CD4-positive, alpha-beta T cell treated with Interleukin-17A for 4 hours (primary cell): ENCODE measurements at places on chromosomes 16 and 17.

DNA sequence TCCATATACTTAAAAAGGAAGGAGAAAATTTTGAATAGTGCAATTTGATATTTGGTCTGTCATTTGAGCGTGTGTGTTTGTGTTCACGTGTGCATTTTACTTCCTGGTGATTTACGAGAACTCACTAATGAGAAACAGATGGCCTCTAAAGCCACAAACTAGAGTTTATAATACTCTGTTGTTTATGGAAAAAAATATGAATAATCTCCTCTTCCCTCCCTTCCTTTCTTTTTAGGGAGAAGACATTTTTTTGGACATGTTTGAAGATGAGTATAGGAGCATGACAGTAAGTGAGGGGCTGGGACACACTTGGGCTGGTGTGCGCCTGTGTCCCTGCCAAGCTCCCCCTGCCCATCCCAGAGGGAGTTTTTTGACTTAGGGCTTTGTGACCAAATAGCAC is 102.7 kb downstream of the CLEC16A start:
- DNase-seq: no peak

GRCh38 chr16:2428051-2428783 is 1.0 kb upstream of the CCNF start:
- peak; percentile 27 for DNase-seq

DNA sequence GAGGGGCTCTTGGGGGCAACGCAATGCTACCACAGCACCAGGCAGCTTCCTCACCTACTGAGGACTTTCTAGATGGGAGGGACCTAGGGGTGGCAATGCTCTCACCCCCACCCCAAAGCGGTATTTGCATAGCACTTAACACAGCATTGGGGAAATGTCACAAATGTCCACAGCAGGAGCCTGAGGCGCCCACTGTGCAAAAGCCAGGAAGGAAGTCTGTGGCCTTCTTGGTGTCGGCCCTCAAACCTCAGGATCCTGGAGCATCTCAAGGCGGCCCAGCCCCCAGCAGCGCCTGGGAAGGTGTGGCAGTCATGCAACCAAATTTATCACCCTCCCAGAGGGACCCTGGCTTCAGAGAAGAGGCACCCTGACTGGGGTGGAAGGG is 45.3 kb downstream of the WNT3 start:
- DNase-seq: no peak

- no peak for DNase-seq
These were observed 92.8 kb downstream of the KATNIP start for GRCh38 chr16:27642756-27643155.

GRCh38 chr17:7004398-7005253 is 7.8 kb upstream of the RNASEK start:
- DNase-seq: peak; percentile 35

DNA sequence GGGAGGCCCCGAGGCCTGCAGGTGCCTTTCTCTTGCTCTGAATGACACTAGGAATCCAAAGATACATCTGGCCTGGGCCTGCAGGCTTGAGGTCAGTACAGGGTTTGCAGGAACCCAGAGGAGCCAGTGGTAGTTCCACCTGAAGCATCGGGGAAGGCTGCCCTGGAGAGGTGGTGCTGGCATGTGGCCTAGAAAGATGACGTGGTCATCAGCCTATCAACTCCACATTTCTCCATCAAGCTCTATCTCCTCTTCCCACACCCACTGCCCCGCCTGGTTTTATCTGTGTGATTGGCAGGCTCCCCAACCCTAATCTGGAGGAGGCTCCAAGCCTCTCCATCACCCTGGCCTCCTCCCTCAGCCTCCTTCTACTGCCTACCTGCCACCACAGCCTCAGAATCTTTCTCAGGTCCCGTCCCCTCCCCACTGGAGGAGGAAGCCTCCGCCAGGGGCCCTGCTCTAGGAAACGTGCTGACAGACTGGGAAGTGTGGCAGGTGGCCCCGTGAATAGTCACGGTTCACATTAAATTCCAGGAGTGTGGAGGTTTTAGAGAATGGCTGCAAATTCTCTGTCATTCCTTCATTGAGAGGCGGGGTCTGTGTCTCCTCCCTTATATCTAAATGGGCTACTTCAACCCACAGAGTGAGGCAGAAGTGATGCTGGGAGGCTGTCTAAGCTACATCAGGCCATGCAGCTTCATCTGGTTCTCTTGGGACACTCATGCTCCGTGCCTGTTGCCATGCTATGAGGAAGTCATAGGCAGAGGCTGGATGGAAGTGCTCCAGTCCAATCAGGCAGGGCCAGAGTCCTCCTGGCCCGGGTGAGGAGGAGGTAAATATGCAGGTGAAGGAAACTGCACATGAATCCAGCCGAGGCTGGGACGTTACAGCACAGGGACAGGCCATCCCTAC is 11.4 kb upstream of the MAP2K3 start:
- no peak for DNase-seq
